ENCODE measurements at places on chromosomes 4 and X. TPM values are rescaled to one million over a fixed set of nuclear protein-coding genes. Genes with fewer than 3 reads are reported as not detected.
A peak's percentile ranks its signal among the peaks of the same experiment; 100 is the strongest.

- H3K27ac ChIP-seq, result no peak overlapping the region
- H3K27me3 ChIP-seq, result no peaks in the 10 kb centered on the region
- DNase-seq, result no peak
- H3K4me1 ChIP-seq, result no peaks in the 10 kb centered on the region
- no peaks in the 10 kb centered on the region for H3K36me3 ChIP-seq
Measured at GRCh38 chrX:112760697-112761096, 79.9 kb downstream of the AMOT start.

DNA sequence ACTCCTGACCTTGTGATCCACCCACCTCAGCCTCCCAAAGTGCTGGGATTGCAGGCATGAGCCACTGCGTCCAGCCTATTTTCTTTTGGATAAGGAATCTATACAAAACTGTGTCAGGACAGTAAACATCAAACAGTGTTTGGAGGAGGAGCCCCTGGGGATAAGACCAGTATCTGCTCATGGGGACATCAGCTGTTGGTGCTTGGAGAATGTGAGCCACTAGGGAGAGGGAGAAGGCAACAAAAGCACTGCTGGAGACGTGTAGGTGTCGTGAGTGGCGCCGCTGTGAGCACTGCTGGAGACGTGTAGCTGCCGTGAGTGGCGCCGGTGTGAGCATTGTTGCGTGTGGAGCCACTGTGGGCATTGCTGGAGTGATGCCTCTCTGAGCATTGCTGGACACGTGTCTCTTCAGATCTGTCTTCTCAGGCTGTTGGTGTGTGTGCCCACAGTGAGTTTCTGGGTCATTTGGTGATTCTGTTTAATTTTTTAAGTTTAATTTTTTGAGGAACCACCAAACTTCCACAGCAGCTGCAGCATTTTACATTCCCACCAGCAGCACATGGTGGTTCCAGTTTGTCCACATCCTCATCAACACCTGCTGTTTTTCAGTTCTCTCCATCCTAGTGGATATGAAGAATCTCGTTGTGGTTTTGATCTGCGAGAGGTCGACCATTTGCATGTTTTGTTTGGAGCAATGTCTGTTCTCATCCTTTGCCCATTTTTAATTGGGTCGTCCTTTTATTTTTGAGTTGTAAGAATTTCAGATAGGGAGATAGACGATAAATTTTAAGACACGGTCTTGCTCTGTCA, 19.0 kb downstream of the DGKQ start:
- no peak overlapping the region for H3K4me3 ChIP-seq
- H3K27ac ChIP-seq, result no peak overlapping the region
- no peaks in the 10 kb centered on the region for H3K4me1 ChIP-seq
- no peak for DNase-seq
- H3K27me3 ChIP-seq, result no peaks in the 10 kb centered on the region

- H3K27me3 ChIP-seq, result no peaks in the 10 kb centered on the region
- H3K27ac ChIP-seq, result no peak overlapping the region
- no peak overlapping the region for H3K4me3 ChIP-seq
- DNase-seq, result no peak
- no peaks in the 10 kb centered on the region for H3K36me3 ChIP-seq
Measured at GRCh38 chr4:55553441-55554201, 6.9 kb upstream of the CLOCK start.

DNA sequence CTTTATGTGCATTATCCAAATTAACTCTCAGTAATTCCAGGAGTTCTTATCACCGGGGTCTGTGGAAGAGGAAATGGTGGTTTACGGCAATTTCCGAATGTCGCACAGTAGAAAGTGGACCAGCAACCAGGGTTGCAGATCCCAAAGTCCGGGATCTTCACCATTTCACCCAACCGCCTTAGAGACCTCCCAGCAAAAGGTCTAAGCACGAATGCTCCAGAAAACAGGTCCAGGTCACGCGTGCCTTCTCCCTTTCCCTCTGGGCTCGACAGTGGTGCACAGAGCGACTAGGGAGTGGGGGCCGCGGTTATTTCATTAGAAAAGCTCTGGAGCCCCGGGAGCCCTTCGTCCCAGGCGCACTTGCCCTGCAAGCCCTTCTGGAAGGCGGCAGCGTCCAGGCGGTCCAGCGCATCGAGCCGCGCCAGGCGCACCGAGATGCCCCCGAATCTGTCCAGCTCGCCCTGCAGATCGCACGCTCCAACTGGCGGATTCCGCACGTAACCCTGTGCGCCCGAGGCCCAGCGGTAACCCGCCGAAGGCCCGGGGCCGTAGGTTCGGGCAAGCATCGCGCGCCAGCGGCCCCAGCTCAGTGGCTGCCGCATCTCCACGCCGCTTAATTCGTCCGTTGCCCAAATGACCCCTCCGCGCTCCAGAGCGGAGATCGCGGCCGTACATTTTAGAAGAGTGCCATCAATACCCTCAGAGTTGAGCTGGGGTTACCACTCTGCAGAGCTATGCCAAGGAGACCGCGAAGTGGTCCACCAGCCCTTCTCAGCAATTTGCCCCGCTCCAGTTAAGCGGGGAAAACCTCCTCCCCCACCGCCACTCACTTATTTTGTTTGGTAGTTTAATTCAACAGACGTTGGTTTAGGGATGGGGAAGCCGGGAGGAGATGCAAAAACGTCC, at the start of gene NUDT6:
TSS of gene NUDT6 (minus strand) at position 627 of the 906 bp plus-strand sequence. CDS start at position 602, 25 bp downstream.
- no peaks in the 10 kb centered on the region for H3K27me3 ChIP-seq
- peak within 1 kb of the TSS; percentile 94 for H3K4me3 ChIP-seq
- no peaks in the 10 kb centered on the region for H3K36me3 ChIP-seq

- H3K27ac ChIP-seq, result no peak overlapping the region
- H3K4me1 ChIP-seq, result no peaks in the 10 kb centered on the region
- DNase-seq, result no peak
- no peak overlapping the region for H3K4me3 ChIP-seq
- no peaks in the 10 kb centered on the region for H3K27me3 ChIP-seq
Measured at GRCh38 chr4:137452799-137453198, 79.5 kb downstream of the PCDH18 start.

DNA sequence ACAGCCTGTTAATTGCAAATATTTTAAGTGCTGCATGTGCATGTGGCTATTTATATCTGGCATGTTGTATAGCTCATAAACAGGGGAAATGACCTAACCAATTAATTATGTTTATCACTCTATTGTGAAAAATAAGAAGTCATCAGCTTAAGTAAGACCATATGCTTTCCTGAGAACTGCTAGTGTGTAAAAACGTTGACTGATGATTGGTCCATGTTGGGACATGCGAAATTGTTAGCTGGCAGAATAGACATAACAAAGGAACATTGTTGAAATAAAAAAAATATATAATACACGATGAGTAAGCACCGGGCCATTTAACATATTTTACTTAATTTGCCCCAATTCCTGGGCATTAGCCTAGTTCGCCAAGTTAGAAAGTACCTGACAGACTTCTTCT, 207.5 kb downstream of the ANK2 start:
- no peak overlapping the region for H3K27ac ChIP-seq
- no peaks in the 10 kb centered on the region for H3K4me1 ChIP-seq
- no peaks in the 10 kb centered on the region for H3K27me3 ChIP-seq
- DNase-seq, result no peak

- H3K27ac ChIP-seq, result no peak overlapping the region
- H3K4me3 ChIP-seq, result no peak overlapping the region
- DNase-seq, result no peak
- no peaks in the 10 kb centered on the region for H3K4me1 ChIP-seq
- H3K27me3 ChIP-seq, result no peaks in the 10 kb centered on the region
Measured at GRCh38 chr4:15696866-15697265, 6.0 kb upstream of the BST1 start.

The GC gene
- not detected for polyA plus RNA-seq

Measured in CD4-positive, alpha-beta memory T cell (primary cell).